Activated CD4-positive, CD25-positive, alpha-beta regulatory T cell treated with anti-CD3 and anti-CD28 coated beads, Interleukin-2, amount 50 U/mL, for 16 hours (primary cell): ENCODE measurements at places on chromosomes 1 and 21.

DNA sequence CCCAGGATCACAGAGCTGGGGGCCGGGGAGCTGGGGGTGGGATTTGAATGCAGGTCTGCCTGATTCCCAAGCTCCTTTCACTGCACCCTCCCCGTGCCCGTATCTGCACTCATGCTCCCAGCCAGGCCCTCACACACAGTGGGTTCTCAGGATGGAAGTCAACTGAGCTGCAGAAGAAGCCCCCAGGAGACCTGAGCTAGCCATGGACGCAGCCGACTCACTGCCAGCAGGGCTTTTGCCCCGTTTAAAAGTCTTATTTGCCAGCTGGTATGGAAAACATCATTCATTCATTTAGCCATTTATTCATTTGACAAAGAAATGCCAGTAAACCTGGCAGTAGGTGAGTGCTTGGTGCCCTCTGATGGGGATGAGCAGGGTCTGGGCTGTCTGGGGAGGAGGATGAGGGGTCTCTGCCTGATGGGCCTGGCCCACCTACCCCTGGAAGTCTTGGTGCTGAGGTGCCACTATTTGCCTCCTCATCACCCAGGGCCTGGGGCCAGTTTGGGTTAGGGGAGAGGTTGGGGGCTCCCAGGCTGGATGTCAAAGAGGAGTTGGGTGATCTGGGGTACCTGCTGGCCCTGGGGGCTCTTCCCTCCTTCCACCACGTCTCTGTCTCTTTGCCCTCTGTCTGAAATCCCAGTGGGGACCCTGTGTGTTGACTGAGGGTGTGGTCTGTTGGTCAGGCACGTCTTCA, 2.8 kb downstream of the TNFRSF1B start:
- no peak for DNase-seq

DNA sequence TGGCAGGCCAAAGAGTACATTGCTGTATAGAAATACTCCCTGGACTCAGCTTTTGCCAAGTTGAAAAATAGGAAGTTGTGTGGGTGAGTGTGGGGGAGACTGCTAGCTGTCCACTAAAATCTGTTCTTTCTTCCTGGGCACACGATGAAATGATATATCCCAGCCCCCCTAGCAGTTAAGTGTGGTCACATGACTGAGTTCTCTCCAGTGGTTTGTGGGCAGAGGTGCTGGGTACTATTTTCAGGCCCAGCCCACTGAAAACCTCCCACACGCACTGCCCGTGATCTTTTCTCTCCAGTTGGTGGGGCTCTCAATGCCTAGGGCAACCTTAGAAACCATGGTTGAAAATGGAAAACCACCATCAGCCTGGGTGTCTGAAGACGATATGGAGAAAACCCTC, 119.7 kb upstream of the LMO4 start:
- no peak for DNase-seq

DNA sequence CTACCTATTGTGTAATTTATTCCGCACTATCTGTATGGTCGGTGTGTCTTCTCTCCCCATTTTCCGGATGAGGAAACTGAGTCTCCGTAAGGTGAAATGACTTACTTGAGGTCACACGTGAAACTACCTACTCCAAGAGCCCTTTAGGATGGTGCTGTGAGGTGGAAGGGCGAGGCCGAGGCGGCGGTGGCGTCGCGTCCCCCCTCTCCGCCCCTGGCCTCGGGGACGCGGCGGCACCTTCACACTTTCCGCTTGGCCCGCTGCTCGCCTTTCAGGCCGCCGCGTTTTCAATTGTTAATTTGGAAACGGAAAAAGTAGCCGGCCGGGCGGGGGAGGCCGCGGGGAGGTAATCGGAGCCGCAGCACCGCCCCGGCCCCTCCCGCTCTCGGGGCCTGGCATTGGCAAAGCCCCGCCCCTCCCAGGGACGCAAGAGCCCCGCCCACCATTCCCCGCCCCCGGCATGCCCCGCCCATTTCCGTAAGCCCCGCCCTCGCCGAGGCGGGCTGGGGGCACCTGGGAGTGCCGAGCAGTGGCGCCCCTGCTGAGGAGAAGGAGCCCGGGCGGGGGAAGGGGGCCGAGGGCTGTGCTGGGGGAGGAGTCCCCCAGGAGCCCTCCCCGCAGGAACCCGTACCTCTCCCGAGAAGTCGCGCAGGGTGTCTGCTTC, 18.6 kb downstream of the KCNQ4 start:
- DNase-seq: peak; percentile 74

- DNase-seq: no peak
These were observed 146.1 kb upstream of the LMO4 start for GRCh38 chr1:87182611-87183010.

DNA sequence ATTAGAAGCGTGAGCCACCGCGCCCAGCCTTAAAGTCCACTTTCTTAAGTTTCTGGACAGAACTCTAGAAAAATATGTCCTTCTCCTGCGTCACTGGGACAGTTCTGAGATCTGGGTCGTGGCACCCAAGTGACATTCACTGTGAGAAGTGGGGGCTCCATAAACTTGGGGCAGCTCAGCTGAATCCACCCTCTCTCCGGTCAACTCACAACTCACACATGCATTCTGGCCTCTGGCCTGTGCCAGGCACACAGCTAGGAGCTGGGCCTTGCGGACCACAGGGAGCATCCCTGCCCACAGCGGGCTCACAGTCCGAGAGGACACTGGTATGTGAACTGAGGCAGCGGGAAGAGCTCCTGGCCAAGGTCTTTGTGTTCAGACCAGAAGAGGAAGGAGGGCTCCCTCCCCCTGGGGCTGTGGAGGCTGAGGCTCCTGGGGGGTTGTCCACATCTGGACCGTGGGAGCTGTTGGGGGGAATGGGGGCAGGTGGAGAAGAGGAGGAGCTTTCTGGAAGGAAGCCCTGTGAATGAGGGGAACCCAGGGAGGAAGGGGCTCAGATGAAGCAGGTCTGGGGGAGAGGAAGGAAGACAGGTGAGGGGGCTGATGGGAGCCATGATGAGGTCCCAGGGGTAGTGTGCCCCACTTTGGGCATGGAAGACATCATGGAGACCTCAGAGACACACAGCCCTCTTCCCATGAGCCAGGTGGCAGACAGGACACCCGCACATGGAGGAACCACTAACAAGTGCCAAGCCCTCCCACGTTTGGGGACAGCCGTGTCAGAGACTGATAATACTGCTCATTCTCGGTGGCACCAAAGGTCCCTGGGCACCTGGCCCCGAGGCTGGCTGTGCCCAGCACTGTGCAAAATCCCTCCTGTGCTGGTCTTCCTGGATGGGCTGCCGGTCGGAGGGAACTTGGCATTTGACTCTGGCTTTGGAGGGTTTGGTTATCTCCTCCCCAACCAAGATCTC, 191.0 kb upstream of the VAMP3 start:
- no peak for DNase-seq

DNA sequence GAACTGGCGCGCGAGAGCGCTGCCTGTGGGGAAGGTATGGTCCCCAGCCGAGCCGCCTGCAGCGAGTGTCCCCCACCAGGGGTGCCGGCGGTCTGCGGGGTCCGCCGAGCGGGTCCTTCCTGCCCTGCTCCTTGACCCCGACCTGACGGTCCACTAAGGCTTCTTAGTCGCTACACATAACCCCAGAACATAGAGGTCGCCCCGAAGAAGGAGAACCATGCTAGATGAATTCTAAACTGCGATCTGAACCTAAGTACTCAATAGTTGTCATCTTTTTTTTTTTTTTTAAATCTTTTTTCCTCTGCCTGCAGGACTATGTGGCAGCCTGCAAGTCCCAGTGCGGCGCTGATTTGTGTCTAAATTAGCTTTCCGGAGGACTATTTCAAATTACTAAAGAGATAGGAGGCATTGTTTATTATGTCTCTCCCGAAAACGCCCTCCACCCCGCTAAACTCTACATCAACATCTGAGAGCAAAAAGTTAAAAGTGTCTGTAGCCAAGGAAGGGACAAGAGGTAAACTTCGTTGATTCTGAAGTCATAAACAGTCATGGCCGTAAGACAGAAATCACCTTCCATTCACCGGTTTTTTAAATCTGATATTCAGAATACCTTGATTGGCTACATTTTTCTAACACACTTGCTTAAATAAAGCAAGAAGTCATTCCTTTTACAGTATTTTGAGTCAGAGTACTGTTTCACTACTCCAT, 476 bp downstream of the AXDND1 start:
- DNase-seq: no peak

GRCh38 chr1:76191561-76191960, 117.0 kb downstream of the ST6GALNAC3 start:
- no peak for DNase-seq

DNA sequence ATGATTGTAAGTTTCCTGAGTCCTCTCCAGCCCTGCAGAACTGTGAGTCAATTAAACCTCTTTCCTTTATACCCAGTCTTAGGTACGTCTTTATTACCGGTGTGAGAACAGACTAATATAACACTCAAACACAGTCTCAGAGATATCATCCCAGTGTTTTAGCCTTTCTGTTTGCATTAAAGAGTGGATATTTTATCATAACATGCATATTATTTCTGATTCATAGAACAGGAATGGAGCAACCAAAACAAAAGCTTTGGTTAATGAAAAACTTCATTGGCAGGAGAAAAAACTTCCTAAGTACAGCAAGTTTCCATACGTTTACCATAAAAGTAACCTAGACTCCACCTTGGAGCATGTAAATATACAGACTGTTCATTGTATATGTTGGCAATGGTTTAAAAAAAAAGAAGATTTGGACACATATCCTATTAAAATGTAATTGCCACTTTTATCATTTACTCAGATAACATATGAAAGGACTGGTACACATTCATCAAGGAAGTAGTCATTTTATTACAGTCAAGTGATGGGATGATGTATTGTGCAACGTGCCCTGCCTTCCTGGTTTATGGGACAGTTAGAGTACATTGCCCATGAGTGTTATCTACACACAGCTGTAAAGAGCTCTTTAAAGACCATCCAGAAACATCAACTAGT, 144.8 kb downstream of the ETS2 start:
- no peak for DNase-seq

GRCh38 chr1:26418865-26419349, 8.3 kb downstream of the LIN28A start:
- DNase-seq: no peak

DNA sequence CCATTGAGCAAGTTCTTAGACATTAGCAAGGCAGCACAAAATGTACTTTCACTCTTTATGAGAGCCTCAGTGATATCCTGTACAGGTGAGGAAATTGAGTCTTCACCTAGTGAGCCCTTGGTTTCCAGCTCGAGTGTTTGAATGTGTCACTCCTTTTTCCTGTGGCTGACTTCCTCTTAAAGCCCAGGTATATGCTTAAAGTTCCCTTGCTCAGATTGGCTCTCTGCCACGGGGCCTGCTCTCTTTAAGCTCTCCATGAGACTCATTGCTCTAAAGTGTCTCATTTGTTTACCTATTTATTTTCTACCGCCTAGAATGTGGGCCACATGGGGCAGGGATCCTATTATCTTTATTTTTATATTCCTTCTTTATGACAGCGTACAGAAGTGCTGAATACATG, 324.9 kb downstream of the SIPA1L2 start:
- no peak for DNase-seq

DNA sequence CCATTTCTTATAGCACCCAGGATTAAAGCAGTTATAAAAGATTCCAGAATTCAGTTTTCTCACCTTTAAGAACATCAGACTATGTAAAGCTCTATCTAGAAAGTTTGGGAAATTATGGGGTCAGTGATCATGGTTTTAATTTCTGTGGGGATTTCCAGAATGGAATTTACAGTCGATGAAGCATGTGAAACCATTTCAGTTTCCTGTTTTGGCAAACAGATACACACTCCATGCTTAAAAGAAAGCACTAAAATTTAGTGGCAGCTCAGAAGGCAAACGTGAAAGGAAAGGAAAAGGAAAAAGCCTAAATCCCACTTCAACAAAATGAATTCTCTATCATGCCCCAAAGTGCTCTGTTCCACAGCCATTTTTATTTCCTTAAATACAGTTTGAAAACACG, 60.4 kb downstream of the FYB2 start:
- DNase-seq: no peak

DNA sequence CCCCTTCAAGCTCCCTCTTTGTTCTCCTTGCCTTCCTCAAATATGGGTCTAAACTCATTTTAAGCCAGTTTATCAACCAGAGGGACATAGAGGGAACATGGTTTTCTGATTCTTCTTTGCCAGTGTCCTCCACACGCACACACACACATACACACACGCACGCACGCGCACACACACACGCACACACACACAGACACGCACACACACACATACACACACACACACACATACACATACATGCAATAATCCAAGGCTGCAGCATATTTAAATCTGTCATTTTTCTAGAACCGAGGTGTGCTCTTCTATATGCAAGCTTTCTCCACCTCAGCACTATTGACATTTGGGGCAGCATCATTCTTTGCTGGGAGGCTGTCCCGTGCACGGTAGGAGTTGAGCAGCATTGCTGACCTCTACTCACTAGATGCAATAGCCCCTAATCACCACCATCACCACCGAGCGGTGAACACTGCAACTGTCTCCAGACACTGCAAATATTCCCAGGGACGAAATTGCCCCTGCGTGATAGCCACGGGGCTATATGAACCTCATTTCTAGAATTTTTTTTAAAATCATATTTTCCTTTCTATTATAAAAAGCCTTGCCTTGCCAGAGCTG, 8.0 kb downstream of the TNFRSF9 start:
- DNase-seq: no peak

- DNase-seq: no peak
These were observed 6.8 kb upstream of the MYCL start for GRCh38 chr1:39908534-39908933.

DNA sequence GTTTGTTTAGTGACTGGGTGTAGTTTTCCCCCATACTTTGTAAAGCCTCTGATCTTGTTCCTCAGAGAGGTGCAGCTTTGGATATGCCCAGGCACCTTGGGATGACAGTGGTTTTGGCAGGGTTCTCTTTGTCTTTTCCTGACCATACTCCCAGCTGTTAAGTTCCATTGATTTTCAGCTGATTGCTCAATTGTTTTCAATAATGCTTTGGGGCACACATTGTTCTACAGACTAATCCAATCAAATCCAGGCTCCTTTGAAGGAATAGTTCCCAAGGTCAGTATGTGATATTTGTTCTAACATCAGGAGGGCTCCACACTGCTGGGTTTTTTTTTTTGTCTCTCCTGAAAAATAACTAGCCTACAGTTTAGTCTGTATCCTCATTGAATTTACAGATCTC, 24.8 kb downstream of the PPP2R5A start:
- no peak for DNase-seq

- no peak for DNase-seq
These were observed 91.6 kb downstream of the ZNF648 start for GRCh38 chr1:181969902-181970301.

- no peak for DNase-seq
These were observed 307.0 kb downstream of the SETD4 start for GRCh38 chr21:35753308-35753707.

- DNase-seq: no peak
These were observed 5.0 kb downstream of the CSRP1 start for GRCh38 chr1:201501812-201502510.

DNA sequence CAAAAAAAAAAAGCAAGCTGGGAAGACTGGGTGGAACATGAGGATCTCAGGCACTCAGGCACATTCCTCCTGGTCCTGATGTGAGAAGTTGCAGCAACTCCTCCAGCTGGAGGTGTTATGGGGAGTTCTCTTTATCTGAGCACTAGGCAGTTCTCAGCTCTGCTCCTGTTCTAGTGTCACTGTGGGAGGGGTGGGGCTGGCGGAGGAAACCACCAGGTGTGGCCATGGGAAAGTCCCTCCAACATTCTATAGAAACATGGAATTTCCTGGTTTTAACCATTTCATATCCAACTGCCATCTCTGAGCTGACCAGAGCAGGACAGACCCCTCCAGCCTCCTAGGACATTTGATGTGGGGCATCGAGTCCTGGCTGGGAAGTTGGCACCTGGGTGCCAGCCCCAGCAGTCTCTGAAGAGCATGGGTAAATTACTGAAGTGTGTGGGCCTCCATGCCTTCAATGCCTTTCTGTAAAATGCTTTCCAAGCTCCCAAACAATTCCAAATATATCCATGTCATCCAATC, 804 bp upstream of the IKBKE start:
- DNase-seq: no peak

- DNase-seq: no peak
These were observed 6.5 kb downstream of the C1orf35 start for GRCh38 chr1:228096416-228097332.
